Forelimb muscle (tissue), 1 donor: ENCODE measurements at places on chromosomes 2 and 18. TPM values are rescaled to one million over a fixed set of nuclear protein-coding genes. Genes with fewer than 3 reads are reported as not detected.

The FLACC1 gene
- polyA plus RNA-seq: 1.4 TPM

The TLX2 gene
- not detected for polyA plus RNA-seq

The SAG gene
- 0.10 TPM for polyA plus RNA-seq

The SLC4A3 gene
- 6.9 TPM for polyA plus RNA-seq

The C18orf54 gene
- polyA plus RNA-seq: 9.1 TPM

The CCDC150 gene
- 5.9 TPM for polyA plus RNA-seq

The SLC23A3 gene
- 1.3 TPM for polyA plus RNA-seq

DNA sequence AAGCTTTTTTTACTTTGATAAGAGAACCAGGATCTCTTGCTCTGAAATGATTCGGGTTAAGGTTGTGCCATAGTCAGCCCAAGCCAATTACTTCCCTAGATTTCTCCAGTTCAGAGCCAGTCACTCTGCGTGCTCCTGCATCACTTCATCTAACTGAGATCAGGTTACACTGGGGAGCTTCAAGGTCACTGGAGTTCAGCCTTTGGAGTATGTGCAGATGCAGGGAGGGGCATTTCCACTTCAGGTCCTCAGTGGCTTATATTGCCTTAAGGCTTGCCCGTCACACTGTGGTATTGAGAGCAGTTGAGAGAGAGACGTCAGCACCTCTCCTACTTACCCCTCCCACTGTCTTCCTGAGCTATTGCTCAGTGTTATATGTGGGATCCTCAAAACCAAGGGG, 317.8 kb downstream of the EPHA4 start:
- DNase-seq: no peak

DNA sequence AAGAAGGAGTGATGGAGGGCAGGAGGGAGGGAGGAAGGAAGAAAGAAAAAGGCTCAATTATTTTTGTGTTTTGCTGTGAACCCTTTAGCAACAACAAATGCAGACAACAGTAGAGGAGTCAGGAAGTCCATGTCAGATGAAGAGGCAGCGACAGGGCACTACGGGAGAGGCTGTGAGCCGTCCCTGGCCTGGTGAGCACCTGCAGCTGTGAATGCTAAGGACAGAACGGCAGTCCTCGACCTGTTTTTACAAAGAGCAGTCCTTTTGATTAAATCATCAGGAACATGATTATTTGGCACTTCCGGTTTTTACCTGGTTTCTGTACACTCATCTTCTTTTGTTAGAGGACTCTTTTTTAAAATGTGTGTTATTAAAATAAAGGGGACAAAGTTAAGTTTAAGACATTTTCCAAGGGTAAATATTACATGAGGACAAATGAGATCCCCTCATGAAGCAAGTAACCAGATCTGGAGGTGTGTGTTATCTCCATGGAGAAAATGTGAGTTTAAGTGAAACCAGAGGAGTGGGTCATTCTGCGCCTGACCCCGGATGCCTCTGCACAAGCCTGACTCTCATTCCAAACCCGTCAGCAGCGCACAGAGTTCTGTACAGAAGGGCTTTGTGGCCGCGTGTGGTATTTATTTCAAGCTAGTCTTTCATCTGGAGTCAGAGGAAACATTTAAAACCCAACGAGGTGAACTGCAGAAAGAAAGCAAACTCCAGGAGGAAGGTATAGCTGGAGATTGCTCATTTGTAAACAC, 492.5 kb downstream of the SOX11 start:
- DNase-seq: no peak

- DNase-seq: no peak
Measured at GRCh38 chr2:71003966-71004755, 9.5 kb upstream of the TEX261 start.

DNA sequence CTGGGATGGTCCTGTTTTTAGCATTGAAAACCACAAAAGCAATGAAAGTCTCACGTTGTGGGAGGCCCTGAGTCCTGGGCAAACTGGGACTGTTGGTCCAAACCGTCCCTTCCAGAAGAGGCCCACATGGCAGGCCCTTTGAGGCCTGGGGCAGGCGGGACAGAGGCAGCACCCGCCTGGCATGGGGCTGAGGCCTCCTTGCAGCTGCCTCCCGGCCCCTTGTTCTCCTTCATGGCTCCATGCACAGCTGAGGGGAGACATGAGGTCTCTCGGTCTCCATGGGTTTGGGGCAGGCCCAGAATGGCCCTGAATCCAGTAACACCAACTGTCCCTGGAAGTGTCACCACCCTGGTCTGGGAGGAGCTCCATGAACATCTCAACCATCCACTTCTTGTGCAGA, 61.9 kb downstream of the RRM2 start:
- DNase-seq: no peak

DNA sequence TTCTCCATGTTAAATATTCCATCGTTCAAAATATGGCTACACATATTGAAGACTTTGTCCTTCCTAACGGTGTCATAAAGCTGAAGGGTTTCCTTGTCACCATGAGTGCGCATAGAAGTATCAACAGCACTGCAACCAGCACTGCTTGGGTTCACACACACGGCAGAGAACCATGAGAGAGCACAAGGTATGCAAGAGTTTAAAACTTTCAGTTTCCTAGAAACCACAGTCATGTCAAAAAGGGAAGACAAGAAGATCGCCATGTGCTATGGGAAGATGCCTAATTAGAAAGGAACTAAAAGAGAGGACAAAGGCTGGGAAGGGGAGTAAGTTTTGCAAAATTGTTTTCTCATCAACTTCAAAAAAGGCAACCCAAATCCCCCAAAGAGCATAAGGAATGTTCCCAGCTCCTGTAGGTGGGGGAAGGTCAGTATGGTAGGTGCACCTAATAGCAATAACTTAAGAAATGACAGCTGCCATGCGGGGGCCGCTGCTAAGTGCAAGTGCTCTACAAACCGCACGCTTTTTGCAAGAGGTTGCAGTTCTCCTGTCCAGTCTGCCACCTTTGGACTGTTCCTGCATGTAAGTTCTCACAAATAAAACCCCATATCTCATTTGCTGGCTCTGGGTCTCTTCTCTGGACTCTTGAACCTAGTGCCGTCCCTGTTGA, 136.8 kb downstream of the TMEM163 start:
- no peak for DNase-seq

DNA sequence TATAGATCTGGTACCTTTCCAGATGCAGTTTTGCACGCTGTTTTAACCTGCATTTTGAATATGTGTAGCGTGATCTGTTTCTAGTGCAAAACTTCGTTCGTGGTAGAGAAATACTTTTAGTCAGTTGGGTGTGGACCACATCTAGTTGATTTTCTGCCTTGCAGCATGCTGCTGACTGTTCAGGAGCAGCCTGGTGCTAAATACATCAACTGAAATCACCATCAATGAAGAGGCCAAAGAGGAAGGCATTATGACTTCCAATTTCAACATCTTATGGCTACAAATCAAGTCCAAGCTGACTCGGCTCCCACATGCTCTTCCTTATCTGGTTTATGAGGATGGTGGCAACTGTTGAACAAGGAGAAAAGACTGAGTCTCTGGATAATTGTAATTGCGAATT, 298.5 kb downstream of the ZNF521 start:
- DNase-seq: no peak

GRCh38 chr2:170587922-170588321, 127.2 kb upstream of the SP5 start:
- DNase-seq: no peak

DNA sequence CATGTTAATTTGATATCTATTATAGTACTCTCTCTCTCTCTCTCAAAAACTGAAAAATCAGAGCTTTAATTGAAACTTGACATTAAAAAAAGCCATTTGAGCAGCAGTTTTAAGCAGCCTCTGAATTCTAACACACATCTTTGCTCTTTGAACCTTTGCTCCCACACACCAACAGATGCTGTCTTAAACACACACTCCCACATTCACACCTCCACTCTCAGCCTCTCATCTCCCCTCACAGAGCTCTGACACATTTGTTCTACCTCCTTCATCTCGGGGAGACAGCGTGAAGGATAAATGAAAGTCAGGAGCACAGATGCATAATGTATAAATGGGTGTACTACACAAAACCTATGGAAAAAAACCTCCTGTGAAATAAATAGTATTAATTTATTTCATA, 95.2 kb downstream of the NAB1 start:
- no peak for DNase-seq
